Urinary bladder (tissue), 4 donors: ENCODE measurements at places on chromosomes 13 and 19.

GRCh38 chr19:1560286-1560882, 7.7 kb downstream of the MEX3D start:
- no peak for DNase-seq

DNA sequence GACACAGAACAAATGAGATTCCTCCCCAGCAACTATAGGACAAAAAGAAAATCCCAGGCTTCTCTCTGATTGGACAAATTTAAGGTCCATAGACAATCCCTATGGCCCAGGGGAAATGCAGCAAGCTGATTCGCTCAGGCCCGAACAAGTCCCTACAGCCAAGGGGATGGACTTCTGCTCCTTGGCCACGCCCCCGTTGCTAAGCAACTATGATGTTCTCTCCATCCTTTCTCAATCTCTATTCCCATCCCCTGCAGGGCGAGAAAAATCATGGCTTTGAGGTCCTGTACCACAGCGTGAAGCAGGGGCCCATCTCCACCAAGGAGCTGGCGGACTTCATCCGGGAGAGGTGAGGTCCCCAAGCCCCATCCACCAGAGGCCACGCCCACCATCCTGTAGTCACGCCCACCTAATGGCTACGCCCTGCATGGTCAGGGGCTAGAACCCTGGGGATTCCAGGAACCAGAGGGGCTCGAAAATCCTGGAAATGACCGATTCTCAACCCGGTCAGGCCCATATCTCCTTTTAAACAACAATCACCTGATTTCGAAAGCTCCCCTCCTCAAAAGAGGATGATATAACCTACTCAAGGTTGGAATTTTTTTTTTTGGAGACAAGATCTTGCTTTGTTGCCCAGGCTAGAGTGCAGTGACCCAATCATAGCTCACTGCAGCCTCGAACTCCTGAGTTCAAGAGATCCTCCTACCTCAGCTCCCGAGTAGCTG, 11.4 kb downstream of the FCHO1 start:
- no peak for DNase-seq

GRCh38 chr19:2421581-2422306, 5.6 kb downstream of the TIMM13 start:
- DNase-seq = no peak

DNA sequence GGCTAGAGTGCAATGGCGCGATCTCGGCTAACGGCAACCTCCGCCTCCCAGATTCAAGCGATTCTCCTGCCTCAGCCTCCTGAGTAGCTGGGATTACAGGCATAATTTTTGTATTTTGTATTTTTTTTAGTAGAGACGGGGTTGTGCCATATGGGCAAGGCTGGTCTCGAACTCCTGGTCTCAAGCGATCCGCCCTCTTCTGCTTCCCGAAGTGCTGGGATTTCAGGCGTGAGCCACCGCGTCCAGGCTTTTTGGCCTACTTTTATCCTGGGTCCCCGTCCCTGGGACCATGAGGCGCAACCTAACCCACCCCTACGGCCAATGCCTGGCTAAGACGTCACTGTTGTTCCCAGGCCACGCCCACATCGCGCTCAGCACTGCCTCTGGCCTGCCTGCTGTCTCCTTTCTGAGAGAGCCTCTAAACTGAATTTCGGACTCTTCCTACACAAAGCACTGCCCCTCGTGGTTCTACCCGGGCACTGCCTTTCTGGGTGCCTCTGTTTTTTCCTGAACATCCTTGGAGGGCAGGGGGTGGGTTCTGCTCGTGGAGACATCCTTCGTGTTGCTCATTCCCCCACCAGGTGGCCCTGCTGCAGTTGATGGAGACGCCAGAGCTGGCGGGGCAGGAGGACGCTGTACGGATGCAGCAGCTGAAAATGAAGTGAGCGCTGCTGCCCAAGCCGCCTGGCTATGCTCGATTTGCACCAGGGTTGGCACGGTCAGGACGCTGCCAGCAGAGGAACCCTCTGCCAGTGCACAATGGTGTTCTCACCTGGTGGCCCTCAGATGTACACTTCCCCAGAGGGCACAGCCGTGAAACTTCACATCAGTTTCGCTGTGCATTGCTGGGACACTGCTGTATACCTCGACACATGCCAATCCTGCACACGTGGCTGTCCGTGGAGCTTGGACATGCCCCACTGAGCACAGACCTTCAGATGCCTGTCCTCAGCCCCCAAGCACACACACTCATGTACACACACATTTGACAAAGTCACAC, 2.0 kb downstream of the REX1BD start:
- no peak for DNase-seq

DNA sequence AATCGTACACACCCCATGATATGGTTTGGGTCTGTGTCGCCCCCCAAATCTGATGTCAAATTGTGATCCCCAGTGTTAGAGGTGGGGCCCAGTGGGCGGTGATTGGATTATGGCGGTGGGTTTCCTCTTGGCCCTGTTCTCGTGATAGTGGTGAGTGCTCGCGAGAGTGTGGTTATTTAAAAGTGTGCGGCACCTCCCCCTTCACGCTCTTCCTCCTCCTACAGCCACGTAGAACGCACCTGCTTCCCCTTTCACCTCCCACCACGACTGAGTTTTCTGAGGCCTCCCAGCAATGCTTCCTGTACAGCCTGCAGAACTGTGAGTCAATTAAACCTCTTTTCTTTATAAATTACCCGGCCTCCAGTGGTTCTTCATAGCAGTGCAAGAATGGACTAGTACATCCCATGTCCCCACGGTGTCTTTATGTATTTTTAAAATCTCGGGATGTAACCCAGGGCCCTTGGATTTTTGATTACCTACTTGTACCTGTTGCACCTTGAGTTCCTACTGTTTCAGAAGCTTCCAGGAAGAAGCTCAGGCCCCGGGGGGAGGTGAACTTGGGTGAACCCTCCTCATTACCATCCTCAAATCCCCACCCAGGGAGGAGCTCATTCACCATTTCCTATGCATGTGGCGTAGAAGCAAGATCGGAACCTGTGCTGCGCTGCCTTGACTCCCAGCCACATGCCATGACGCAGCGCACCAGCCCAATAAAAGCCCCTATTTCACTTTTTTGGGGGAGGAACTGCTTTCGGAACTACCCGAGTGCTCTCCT, 52.4 kb downstream of the TEX29 start:
- DNase-seq = no peak

GRCh38 chr13:69553976-69554375, 553.6 kb upstream of the ATXN8OS start:
- no peak for DNase-seq

DNA sequence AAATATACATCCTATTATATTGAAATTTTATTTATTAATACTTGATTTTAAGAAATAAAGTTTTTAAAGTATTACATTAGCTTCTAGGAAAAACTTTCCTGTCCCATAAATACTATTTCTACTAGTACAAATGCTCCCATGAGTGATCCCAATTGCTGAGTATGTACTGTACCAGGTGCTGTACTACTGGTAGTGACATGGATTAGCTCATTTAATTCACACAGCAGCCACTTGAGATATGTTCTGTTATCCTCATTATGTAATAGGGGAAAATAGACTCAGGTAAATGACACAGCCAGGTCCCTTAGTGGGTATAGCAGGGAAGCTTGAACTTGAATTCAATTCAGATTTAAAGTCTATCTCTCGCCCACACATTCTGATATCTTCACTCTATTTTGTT, 363.1 kb downstream of the FGF14 start:
- no peak for DNase-seq

DNA sequence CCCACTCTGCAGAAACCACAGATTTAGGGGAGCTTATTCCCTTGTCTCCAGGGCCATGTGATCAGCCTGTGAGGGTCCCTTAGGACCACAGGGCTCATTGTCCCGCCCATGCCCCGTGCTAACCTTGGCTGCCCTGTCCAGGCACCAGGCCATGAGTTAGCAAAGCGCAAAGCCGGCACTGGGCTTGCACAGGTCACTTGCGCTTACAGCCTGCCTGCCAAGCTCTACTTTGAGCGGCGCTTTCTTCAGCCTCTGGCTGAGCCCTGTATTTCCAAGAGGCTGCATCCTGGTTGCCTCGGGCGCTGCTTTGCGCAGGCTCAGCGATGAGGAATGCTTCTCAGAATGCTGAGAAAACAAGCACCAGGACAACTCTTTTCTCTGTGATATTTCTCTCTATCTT, 188.0 kb downstream of the TDRD3 start:
- no peak for DNase-seq
